H54 (cell line): ENCODE measurements at places on chromosomes 7 and 10.

GRCh38 chr10:118501637-118502440, 93.6 kb downstream of the PRLHR start:
- peak; percentile 23 for DNase-seq

GRCh38 chr10:81847675-81848074, 27.3 kb upstream of the NRG3 start:
- DNase-seq: no peak

DNA sequence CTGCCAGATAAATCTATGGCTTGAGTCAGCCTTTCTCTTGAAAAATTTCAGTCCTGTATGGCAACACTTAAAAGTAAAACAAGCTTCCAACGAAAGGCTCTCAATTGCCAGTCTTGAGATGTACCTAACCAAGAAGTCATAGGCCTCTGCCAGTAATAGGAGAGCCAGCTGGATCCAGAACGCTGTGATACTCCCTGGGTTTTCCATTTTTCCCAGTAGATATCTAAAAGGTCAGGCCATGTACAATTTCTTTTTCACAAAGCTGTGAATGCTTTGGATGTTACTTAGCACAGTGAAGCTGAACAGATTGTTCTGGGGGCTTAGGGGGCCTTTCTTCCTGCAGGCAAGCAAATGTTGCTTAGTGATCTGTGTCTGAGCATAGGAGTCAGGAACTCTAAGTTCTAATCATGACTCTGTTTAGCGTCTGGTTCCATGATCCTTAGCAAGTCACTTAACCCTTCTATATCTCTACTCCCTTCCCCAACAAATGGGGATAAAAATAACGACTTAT, 86.5 kb downstream of the ARMH3 start:
- no peak for DNase-seq

DNA sequence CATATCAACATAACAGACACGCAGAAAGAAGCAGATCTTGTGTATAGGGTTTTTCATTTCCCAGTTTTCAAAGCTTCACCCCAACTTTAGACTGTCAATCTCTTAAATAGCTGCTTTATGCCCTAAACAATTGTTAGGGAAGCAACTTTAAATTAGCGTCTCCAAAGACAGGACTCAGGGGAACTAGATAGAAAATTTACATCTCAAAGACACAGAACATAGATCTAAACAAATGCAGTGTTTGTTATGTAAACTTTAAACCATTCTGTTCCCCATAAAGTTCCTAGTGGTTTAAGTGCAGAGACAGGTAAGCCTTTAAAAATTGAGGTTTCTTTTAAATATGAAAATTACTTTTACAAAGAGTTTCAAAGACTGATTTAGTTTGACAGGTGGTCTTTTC, 379.2 kb upstream of the GHITM start:
- DNase-seq: no peak

DNA sequence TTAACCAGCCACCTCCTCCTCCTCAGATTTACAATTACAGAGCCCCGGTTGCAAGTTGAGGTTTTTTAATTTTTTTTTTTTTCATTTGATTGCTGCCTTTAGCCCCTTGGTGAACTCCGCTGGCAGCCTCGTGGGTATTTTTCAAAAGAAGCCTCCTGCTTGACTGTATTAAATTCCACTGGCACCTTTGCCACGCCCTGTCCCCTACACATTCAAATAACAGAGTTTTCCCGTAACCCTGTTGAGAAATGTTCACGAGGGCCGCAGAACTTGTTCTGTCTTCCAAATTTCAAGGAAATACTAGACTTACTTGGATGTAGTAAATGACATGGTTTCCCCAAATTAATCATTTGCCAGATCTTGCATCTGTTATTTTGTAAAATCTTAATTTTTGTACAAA, 167.0 kb downstream of the ARID5B start:
- no peak for DNase-seq

GRCh38 chr10:23826421-23826820, 382.5 kb upstream of the KIAA1217 start:
- peak; percentile 1 for DNase-seq

DNA sequence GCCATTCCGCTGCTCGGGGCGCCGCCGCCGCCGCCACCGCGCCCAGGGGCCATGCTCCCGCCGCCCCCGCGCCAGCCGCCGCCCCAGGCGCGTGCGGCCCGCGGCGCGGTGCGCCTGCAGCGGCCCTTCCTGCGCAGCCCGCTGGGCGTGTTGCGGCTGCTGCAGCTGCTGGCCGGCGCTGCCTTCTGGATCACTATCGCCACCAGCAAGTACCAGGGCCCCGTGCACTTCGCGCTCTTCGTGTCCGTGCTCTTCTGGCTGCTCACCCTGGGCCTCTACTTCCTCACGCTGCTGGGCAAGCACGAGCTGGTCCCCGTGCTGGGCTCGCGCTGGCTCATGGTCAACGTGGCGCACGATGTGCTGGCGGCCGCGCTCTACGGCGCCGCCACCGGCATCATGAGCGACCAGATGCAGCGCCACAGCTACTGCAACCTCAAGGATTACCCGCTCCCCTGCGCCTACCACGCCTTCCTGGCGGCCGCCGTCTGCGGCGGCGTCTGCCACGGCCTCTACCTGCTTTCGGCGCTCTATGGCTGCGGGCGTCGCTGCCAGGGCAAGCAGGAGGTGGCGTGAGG, 383 bp downstream of the MARVELD1 start:
- DNase-seq: peak; percentile 87

GRCh38 chr10:67763499-67764011, 67.6 kb upstream of the CTNNA3 start:
- DNase-seq: peak; percentile 52

- DNase-seq: no peak
Observed at GRCh38 chr7:44448922-44449583, 41.4 kb downstream of the NUDCD3 start.

GRCh38 chr10:22959950-22960349, 32.1 kb downstream of the ARMC3 start:
- DNase-seq: no peak

DNA sequence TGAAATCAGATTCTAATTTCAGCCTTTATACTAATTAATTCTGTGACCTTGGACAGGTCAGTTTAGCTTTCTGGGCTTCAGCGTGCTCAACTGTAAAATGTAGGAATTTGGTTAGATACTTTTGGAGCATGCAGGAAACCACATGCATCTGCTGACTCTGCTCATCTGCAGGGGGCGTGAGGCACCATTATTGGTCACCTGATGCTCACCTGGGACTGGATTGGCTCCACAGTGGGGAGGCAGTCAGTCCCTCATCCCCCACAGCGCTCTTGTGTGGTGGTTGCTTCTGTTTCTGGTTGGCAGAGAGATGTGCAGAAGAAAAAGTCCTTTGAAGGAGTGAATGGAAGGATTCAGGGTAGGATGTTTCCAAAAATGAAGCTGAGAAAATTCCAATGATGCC, 150.9 kb upstream of the MTPN start:
- no peak for DNase-seq

GRCh38 chr7:99308461-99309074, 17.1 kb upstream of the ARPC1A start:
- DNase-seq: peak; percentile 26

DNA sequence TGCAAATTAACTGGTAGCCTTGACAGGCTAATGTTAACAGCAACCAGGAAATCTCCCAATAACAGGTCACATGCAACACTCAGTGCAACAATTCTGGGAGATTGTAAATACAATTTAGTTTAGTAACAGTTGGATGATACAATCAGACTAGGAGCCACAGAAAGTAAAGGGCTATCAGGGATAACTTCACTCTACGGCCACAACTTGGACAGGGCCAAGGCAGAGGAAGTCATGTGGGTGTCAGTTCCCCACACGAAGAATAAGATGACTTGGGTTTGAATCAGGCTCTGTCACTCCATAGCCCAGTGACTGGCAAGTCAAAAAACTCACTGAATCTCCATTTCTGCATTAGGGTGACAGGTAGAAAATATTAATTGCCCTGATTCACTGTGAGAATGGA, 217.3 kb upstream of the CCDC6 start:
- no peak for DNase-seq

DNA sequence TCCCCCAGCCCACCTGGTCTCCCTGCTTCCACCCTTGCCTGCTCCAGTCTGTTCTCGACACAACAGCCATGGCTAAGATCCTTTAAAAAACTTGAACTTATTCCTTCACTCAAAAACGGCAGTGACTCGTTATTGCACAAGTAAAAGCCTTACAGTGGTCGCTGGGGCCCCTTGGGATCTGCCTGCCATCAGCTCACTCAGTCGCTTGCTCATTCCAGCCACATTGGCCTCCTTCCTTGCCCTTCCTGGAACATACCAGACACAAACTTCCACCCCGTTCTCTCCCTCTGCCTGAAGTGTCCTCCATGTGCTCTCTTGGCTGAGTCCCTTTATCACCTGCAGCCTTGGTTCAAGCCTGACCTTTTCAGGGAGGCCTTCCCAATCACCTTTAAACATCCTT, 4.7 kb downstream of the CCNY start:
- no peak for DNase-seq

GRCh38 chr7:73891178-73891885, 30.4 kb downstream of the TMEM270 start:
- DNase-seq: no peak

GRCh38 chr7:93117327-93117726, 452 bp downstream of the SAMD9 start:
- DNase-seq: no peak

- no peak for DNase-seq
Observed at GRCh38 chr7:117974891-117975290, 101.7 kb upstream of the CTTNBP2 start.

- DNase-seq: no peak
Observed at GRCh38 chr10:11678074-11678793, 63.9 kb upstream of the ECHDC3 start.
